ENCODE measurements at places on chromosomes 2 and 18. TPM values are rescaled to one million over a fixed set of nuclear protein-coding genes. Genes with fewer than 3 reads are reported as not detected.

DNA sequence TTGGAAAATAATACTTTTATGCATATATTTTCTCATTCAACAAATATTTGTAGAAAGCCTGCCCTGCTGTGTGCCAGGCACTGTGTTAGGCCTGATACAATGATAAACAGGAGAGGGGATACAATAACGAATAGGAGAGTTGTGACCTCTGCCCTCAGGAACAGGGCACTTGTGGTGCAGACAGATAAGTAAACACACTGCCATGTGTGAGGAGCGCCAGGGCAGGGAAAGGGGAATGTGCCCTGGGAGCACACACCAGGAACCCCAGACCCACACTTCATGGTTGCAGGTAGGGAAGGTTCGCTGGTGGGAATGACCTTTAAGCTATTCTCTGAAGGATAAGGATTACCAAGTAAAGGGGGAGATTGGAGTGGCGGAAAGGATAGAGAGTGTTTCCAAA, 42.2 kb upstream of the DSC1 start:
- DNase-seq = no peak

DNA sequence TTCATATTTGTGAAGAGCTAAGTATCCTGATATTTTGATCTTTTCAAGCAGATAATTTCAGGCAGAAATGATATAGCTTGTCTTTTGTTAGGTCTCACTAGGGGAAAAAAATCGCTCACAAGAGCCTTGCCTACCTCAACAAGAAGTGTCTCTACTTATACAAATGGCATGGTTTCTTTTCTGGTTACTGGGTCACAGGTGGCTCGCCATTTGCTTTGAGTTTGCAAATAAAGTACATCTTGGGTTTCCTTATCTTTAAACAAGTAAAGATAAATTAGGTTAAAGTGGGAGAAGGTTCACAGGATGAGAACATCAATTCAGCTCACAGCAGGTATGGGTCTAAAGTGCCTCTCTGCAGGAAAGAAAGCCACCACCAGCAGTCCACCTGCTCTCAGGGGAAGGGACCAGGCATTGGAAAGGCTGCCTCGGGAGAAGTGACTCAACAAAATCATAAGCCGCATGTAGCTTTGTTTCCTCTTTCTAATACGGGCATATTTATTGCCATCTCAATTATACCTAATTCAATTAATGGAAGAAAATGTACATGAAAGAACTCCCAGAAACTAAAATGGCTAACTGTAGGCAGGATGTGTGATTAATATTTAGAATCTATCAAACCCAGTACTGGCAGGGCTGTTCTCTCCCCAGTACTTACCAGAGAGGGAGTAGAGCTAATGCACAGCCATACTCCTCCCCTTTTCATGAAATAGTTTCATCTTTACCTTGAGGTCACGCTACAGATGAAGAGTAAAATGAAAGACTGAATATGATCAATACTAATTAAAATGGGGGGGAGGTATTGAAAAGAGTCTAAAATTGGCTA, 28.3 kb downstream of the CDC42EP3 start:
- DNase-seq = no peak

SKA1 gene
- total RNA-seq = 42.0 TPM

DNA sequence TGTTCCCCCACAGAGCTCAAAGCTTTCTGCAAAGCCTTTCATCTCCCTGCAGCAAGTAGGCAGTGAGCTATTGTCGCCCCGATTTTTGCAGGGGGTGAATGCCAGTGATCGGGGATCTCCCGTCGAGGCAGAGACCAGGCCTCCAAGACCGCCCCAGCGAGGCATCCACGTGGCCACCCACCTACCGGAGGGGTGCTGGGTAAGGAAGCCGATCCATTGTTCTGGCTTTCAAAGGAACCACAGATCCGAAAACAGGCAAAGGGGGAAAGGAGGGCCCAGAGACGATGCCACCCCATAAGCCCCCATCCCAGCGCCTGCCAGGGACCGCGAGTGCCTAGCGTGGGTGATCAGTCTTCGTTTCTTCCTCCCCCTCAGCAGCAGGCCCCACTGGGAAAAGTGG, 2.4 kb downstream of the ADRA2B start:
- DNase-seq = no peak

IL37 gene
- 3.1 TPM for total RNA-seq

- DNase-seq = peak; percentile 43
Observed at GRCh38 chr2:43210467-43211303, 15.7 kb downstream of the ZFP36L2 start.

SMIM21 gene
- not detected for total RNA-seq

METAP1D gene
- 16.4 TPM for total RNA-seq

All from MG63 (cell line).